Endothelial cell of coronary artery (primary cell): ENCODE measurements at places on chromosomes 6 and 20. TPM values are rescaled to one million over a fixed set of nuclear protein-coding genes. Genes with fewer than 3 reads are reported as not detected.

The GABRR1 gene
- not detected in 2 replicates for total RNA-seq

The PRICKLE4 gene
- total RNA-seq: 1.3 and 2.0 TPM in 2 replicates

The FRK gene
- total RNA-seq: under 0.01 and 0.09 TPM in 2 replicates

The MYO6 gene
- total RNA-seq: 22.9 and 31.9 TPM in 2 replicates

The NOX3 gene
- not detected in 2 replicates for total RNA-seq

The C20orf202 gene
- total RNA-seq: 0.09 TPM in 1 of 2 replicates, not detected in the other

The TBX18 gene
- 16.0 and 29.8 TPM in 2 replicates for total RNA-seq

The RAB44 gene
- total RNA-seq: under 0.01 TPM in 2 replicates

The SPTLC3 gene
- total RNA-seq: 0.09 and 0.85 TPM in 2 replicates

The MLN gene
- total RNA-seq: not detected in 2 replicates

The CALHM6 gene
- total RNA-seq: 0.09 and 0.94 TPM in 2 replicates

The CHRNA4 gene
- not detected in 2 replicates for total RNA-seq

The NKX2-4 gene
- not detected in 2 replicates for total RNA-seq

The TSPO2 gene
- not detected in 2 replicates for total RNA-seq

The BNIP5 gene
- total RNA-seq: not detected in 2 replicates

The KCNK5 gene
- not detected in 2 replicates for total RNA-seq
